ENCODE measurements at places on chromosomes 16 and 17. TPM values are rescaled to one million over a fixed set of nuclear protein-coding genes. Genes with fewer than 3 reads are reported as not detected.

Gene LGALS9
- 19.4 TPM for total RNA-seq

Gene ZPBP2
- not detected for total RNA-seq

Gene GPR139
- total RNA-seq: not detected

Gene KRT40
- total RNA-seq: not detected

Gene CCL8
- total RNA-seq: 0.16 TPM

Gene EFNB3
- 0.16 TPM for total RNA-seq

Gene CTRL
- total RNA-seq: 0.76 TPM

Gene HNF1B
- not detected for total RNA-seq

Gene OR3A2
- total RNA-seq: not detected

Gene B3GNT9
- total RNA-seq: 1.3 TPM

Gene NUP88
- total RNA-seq: 102 TPM

Gene MILR1
- 3.5 TPM for total RNA-seq

Gene HS3ST2
- not detected for total RNA-seq

Gene CCL16
- 0.65 TPM for total RNA-seq

Gene TNFRSF17
- not detected for total RNA-seq

Gene TNFAIP1
- total RNA-seq: 113 TPM

Gene PLXDC1
- 0.06 TPM for total RNA-seq

Gene SP6
- 0.49 TPM for total RNA-seq

Gene NACA2
- not detected for total RNA-seq

Gene CNTNAP1
- total RNA-seq: 53.1 TPM

Gene ITGA2B
- total RNA-seq: 0.76 TPM

Gene LUC7L
- total RNA-seq: 51.1 TPM

Gene CMTM2
- total RNA-seq: not detected

Gene CASKIN2
- 25.2 TPM for total RNA-seq

Gene ATP2A1
- 0.16 TPM for total RNA-seq

Gene IGFBP4
- 316 TPM for total RNA-seq

Gene MYH1
- not detected for total RNA-seq

Gene GAS2L2
- not detected for total RNA-seq

Gene CLEC18B
- total RNA-seq: 0.49 TPM

Gene MT4
- total RNA-seq: not detected

Gene FOXF1
- 0.19 TPM for total RNA-seq

Gene TP53TG3
- total RNA-seq: not detected

Measured in bladder microvascular endothelial cell (primary cell).